Hematopoietic multipotent progenitor cell treated with erythropoietin and hydrocortisone succinate and interleukin-3 and kit ligand, for 4 days (in vitro differentiated cells): ENCODE measurements at places on chromosomes 16 and 17.

- no peak for DNase-seq
Measured at GRCh38 chr17:45408611-45409421, 23.9 kb downstream of the ARHGAP27 start.

DNA sequence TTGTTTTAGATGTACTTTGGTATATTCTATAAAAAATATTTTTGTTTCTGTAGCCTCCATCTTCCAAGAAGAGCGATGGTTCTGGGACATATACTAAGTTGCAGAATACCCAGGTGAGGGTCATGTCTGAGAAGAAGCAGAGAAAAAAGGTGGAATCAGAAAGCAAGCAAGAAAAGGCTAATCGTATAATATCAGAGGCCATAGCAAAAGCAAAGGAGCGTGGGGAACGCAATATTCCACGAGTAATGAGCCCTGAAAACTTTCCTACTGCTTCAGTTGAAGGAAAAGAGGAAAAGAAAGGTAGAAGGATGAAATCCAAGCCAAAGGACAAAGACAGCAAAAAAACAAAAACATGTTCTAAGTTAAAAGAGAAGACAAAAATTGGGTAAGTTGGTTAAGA lies 154.6 kb downstream of the CHD9 start:
- DNase-seq: peak; percentile 48

DNA sequence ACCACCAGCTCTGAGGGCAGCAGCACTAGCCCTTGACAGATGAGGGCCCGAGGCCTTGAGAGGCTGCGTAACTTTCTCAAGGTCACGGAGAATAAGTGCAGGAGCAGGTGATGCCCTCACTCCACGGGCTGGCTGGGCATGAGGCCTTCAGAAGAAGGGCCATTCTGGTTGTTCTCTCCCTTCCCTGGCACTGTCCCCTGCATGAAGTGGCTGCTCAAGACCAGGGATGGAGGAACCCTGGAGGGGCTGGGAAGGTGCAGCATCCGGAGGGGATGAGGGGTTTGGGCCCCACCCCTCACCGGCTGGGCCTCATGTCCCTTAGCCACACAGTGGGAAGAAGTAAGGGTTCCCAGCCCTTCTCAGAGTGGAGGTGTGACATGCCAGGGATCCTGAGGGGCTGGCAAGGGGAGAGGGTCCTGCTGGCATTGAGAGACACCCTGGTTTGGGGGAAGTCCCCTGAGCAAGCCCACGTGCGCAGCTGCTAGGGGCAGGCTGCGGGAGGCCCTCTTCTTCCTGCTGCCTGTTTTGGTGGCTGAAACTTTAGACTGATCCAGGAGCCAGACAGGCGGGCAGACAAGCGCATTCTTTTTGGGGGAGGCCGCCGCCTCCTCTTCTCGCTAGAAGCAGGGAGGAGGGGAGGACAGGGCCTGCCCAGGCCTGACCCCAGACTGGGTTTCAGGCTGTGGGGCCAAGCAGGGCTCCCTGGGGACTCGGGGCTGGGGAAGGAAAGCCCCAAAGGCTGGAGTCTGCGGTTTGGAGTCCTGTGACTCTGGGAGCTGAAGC lies 74.0 kb downstream of the N4BP1 start:
- peak; percentile 68 for DNase-seq

DNA sequence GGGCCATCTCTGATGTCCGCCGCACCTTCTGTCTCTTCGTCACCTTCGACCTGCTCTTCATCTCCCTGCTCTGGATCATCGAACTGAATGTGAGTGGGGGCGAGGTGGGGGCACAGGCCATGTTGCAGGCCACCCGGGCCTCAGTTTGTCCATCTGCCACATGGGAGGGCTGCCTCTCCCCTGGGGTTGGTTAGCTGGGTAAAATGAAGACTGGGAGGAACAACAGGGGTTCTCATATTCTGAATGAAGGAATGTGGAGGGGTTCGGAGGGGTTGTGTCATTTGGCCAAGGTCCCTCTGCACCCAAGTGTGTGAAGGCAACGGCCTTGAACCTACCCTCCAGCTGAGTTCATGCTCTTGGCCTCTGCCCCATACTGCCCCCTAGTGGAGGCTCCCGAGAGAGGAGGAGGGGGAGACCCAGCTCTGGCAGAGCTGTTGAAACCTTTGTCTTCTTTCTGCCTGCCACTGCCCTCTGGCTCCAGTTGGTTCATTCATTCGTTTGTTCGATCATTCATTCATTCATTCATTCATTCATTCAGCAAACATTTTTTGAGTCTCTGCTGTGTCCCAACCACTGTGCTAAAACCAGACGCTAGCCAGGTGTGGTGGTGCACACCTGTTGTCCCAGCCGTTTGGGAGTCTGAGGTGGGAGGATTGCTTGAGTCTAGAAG lies 11.4 kb upstream of the TCAP start:
- DNase-seq: peak; percentile 90

- no peak for DNase-seq
Measured at GRCh38 chr16:24681793-24682192, 47.7 kb upstream of the TNRC6A start.

DNA sequence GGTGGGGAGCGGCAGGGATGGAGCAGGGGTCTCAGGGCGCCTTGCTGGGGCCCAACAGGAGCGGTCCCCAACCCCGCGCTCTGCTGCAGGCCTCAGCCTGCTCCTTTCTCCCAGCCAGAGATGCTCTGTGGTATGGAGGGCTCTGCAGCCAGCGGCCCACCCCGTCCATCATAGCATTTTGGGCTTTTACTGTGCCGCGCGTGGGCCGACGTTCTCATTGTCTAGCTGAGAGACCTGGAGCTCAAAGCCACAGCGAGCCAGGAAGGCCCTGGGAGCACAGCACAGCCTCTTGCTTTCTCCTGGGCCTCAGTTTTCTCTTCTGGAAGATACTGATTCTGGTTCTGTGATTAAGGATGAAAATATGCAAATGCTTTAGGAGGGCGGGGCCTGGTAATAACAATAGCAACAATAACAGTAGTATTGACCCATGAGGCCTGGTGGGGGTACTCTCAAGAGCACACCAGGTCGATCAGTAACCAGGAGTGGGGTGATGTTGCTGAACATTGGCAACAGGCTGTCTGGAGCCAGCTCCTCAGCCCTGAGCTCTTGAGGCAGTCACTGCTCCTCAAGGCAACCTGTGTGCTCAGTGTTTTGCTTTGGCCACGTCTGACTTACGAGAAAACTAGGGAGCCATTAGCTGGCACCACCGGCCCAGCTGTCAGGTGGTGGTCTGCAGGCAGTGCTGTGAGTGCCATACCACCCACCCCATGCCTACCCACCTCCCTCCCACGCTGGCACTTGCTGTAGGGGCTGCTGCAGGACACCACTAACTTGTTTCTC lies 1.1 kb upstream of the RASD1 start:
- no peak for DNase-seq

GRCh38 chr16:24971718-24972117 lies 43.5 kb downstream of the ARHGAP17 start:
- no peak for DNase-seq

DNA sequence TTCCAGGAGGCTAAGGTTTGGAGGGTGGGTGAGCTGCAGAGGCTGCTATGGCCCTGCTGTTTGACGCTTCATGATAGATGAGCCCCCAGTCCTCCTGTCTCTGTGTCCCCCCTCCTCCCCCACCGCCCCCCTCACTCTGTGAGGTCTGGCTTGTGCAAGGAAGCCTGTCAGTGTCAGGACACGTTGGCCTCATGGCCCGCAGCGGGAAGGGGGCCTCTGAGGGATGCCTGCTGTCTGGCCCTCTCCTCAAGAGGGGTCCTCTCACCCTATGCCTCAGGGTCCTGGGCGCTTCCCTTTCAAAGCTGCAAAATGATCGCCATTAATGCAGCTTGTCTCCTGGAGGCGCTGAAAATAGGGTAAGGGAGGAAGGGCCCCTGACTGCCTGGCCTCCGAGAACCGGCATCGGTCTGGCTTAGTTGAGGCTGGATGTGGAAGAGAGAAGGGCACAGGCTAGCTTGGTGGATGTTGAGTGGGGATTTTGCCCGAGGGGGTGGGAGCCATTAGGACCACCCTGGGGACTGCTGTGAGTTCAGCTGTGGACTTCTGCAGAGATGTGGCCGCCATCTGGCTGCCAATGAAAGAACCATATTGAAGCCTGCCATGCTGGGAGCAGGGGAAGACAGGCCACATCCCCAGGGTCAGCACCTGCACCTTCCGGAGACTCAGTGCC lies 14.8 kb upstream of the GOSR2 start:
- DNase-seq: no peak

DNA sequence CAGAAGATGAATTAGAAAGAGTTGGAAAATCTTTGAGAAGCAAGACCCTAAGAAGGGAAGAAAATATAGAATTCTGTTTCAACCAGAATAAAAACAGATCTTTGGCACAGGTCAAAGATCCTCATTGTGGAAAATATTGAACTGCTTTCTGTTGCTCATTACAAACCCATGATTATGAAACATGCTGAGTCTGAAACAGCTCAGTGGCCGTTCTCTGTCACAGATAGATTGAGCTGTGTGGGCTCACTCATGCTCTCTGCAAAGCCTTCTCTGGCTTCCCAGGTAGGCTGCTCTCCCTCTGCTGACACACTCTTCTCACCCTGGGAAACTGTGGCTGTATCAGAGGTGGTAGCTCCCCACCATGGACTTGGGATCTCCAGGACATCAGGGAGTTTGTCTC lies 3.4 kb upstream of the KRT38 start:
- DNase-seq: no peak

DNA sequence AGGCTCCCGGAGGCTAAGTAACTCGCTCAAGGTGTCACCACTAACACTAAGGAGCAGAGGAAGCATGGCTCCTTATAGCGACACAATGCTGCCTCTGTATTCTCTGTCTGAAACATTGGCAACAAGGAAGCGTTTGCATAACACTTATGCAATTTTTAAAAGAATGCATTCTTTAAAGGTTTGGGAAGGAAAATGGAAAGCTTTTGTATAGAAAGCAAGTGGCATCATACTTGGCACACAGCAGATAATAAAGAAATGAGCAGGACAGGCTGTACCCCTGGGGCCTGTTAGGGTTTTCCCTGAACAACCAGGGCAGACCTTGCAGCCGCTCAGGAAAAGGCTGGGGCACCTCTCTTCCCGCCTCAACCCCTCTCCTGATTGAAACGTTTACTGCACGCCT lies 36.9 kb downstream of the PPL start:
- no peak for DNase-seq

- no peak for DNase-seq
Measured at GRCh38 chr17:64632606-64633005, 29.5 kb downstream of the SMURF2 start.

DNA sequence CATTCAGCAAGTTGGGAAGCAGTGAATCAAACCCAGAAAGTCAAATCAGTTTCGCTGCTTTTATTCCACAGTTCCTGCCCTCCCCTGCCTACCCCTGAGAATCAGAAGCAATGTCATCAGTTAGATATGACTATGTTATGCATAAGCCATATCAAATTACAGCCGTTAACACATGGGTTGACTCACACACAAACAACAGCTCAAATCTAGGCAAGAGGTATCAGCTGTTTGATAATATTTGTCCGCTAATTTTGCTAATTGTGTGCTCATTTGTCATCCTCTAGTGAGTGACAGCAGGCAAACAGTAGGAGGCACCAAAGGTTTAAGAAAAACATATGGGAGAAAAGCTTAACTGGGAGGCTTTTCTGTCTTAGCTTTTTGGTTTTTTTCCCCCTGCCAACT lies 327.4 kb upstream of the CCL2 start:
- peak; percentile 61 for DNase-seq

DNA sequence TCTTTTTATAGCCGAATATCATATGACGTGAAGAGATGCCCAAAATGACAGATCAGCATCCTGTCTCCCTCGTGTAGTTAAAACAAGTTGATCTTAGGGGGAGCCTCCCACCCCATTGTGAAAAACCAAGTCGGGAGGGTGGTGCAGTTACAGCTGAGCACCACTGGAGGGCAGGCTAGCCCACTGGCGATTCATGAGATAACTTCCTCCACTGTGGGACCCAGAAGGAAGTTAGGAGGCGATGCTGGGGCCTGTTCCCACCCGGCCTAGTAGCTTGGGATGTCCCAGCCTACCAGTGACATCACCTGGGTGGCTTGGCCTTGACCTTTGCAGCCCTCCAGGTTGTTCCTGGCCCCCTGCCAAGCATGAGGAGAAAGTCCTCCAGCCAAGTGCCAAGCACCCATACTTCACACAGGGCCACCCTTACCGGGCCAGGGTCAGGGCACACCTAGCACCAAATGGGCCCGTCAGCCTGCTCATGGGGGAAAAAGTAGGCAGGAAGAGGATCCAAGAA lies 8.1 kb upstream of the CPNE2 start:
- DNase-seq: peak; percentile 90

- peak; percentile 60 for DNase-seq
Measured at GRCh38 chr17:57948555-57949420, 6.4 kb downstream of the CUEDC1 start.

DNA sequence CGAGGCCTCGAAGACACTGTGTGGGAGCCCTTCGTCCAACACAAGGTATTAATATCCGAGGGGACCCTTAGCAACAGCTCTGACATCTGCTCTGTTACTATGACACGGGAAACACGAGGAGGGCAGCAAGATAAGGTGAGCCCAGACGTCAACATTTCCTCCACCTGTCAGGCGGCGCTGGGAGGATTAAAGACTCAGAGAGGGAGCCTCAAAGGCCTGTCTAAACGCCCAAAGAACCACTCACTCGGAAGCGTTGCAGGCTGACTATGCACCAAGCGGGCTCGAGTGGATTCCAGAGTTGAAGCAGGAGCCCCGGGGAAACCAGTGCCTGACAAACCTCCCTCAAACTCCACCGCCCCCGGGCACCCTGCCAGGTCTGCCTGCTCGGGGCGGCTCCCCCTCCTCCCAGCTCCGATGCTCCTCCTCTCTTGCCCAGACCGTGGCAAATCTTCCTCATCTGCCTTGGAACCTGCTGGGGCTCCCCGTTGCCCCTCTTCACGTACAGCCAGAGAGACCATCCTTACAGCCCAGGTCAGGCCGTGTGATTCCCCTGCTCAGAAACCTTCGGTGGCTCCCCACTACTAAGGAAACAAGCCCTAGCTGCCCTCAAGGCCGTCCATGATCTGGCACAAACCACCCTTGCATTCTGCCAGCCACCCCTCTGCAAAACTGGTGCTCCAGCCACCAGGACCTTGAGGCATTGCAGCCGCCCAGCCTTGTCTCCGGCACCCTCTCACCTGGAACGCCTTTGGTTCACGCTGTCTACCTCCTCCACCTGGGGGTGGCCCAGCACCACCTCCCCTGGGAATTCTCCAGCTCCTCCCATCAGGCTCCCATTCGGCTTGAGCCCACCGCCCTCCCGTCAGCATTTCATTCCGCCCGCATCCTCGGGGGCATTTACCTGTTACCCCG lies 16.2 kb downstream of the RPH3AL start:
- peak; percentile 69 for DNase-seq

GRCh38 chr17:81534157-81535006 lies 6.2 kb downstream of the FSCN2 start:
- no peak for DNase-seq

DNA sequence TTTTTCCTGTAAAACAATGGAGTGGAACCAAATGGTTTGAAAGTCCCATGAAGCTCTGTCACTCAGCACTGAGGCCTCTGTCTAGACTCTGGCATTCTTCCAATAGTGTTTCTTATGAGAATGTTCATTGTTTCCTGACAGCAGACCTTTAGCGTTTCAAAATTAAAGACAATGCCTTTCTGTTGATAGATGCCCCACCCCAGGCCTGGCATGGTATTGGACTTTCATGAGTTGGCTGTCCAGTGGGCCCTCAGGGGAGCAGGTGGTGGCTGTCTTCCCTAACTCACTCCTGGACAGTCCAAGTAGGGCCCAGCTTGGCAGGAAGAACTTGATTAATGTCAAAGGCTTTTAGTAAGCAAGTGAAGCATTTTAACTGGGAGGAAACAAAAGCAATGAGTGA lies 186.5 kb upstream of the CCL2 start:
- DNase-seq: no peak
